ENCODE measurements at places on chromosomes 1 and 21.

- no peak for ATAC-seq
Observed at GRCh38 chr1:245121523-245121922, 33.3 kb upstream of the KIF26B start.

- ATAC-seq, result no peak
Observed at GRCh38 chr21:32817208-32817607, 45.7 kb upstream of the PAXBP1 start.

GRCh38 chr1:21254335-21254951 is 35.8 kb downstream of the ECE1 start:
- no peak for ATAC-seq

DNA sequence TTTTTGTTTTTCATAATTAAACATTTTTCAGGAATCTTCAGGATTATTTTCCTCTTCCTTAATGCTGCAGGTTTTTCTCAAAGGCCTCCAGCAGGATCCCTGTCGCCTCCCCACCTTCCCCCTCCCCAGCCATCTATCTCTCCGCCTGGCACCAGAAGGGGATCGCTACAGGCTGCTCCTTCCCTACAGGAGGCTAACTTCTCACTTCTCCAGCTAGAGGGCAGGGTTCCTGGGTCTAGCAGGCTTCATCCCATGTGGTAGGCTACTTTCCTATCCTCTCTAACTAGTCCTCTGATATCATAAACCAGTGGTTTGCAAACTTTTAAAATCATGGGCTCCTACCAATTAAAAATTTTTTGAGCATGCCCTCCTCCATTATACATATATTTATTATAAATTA is 104.1 kb downstream of the KCNN3 start:
- no peak for ATAC-seq

DNA sequence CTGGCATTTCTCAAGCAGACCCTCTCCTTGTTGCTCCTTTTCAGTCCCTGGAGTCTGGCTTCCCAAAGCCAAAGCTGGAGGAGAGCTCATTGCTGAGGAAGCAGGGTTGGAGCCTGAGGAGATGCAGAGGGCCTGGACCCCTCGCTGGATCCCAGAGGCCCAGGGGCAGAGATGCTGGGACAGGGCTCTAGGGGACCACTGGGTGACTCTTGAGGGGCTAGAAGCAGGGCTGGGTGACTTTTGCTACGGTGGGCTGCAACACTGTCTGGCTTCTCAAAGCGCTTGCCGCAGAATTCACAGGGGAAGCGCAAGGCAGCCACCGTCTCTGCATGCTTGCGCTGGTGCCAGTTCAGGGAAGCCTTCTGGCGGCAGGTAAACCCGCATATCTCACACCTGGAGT is 8.8 kb downstream of the ZNF692 start:
- ATAC-seq, result no peak

GRCh38 chr1:183096894-183097293 is 73.7 kb downstream of the LAMC1 start:
- ATAC-seq, result no peak

DNA sequence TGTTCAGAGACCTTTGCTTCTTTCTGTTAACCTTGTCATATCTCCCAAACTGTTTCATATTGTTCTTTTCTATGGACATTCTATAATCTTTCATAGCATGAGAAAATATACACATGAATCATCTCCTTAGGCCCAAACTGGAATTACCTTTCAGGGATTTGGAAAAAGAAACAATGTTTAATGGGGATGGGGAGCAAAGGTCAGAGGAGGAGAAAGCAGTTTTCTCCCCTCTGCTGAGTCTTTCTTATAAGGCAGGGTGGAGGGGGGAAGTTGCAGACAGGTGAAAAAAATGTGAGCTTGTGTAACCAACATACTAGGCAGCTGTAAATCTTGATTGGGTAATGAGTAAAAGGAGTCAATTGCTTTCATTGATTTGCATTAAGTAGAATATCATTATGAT is 164.1 kb downstream of the BRINP2 start:
- ATAC-seq, result no peak

DNA sequence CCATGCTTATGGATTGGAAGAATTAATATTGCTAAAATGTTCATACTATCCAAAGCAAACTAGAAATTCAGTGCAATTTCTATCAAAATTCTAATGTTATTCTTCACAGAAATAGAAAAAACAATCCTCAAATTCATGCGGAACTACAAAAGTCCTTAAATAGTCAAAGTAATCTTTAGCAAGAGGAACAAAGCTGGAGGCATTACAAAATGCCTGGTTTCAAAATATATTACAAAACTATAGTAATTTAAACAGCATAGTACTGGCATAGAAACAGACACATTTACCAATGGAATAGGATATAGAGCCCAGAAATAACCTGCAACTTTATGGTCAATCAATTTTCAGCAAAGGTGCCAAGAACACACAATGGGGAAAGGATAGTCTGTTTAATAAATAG is 3.8 kb downstream of the CTSS start:
- no peak for ATAC-seq

DNA sequence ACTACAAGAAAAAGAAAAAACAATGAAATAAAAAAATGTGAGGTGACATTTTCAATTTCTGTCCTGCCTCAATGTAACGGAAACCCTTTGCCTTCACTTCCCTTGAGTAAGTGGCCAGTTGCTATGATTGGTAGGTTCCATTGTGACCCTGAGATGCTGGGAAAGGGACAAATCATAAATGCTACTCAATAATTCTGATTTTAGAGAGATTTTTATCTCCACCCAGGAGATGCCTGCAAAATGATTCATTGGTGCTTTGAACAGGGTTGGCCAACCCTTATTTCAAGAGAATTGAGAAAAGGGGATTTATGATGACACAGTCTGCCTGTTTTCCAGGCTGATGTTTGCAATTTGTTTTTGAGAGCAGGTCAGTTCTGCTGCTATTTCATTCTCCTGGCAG is 22.5 kb downstream of the XCL1 start:
- no peak for ATAC-seq

GRCh38 chr21:35503671-35504070 is 454.6 kb upstream of the RUNX1 start:
- ATAC-seq, result peak; percentile 33

GRCh38 chr1:114758256-114758832 is 560 bp upstream of the CSDE1 start:
- no peak for ATAC-seq

GRCh38 chr1:30756545-30757351 is 826 bp downstream of the LAPTM5 start:
- ATAC-seq, result peak; percentile 66

GRCh38 chr1:222653178-222653827 is 35.4 kb downstream of the MIA3 start:
- ATAC-seq, result peak; percentile 67
